ENCODE measurements at places on chromosomes 4 and X. TPM values are rescaled to one million over a fixed set of nuclear protein-coding genes. Genes with fewer than 3 reads are reported as not detected.

The AVPR2 gene
- total RNA-seq, result not detected

The SLC9B1 gene
- 0.50 TPM for total RNA-seq

The GPC3 gene
- 1,133 TPM for total RNA-seq

The GDPD2 gene
- not detected for total RNA-seq

The ZNF718 gene
- 6.5 TPM for total RNA-seq

DNA sequence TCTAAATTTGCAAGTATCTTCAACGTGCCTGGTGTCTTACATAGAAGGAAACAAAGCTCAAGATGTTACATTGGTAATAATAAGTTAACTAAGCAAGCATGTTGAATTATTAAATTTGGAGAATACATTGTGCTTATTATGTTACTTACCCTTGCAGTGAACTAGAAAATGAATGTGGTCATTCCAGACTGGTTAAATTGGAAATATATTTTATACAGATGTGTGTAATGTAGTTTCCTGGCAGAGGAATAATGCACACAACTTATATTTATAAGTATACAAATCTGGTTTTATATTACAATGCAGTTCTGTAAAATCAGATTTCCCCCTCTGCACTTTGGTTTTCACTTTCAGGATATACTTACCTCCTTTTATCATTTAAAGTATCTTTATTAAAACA, 159.9 kb upstream of the SLIT2 start:
- no peak overlapping the region for H3K4me3 ChIP-seq
- DNase-seq, result no peak
- H3K4me1 ChIP-seq, result no peaks in the 10 kb centered on the region
- no peaks in the 10 kb centered on the region for H3K36me3 ChIP-seq
- H3K27ac ChIP-seq, result no peak overlapping the region
- no peaks in the 10 kb centered on the region for H3K27me3 ChIP-seq

- no peaks in the 10 kb centered on the region for H3K4me1 ChIP-seq
- peak overlapping the region; percentile 14 for H3K27ac ChIP-seq
- H3K4me3 ChIP-seq, result no peak overlapping the region
- no peaks in the 10 kb centered on the region for H3K36me3 ChIP-seq
- H3K27me3 ChIP-seq, result no peaks in the 10 kb centered on the region
- no peak for DNase-seq
Observed at GRCh38 chr4:721261-722168, 15.9 kb downstream of the PCGF3 start.

GRCh38 chr4:79292008-79292407, 33.9 kb downstream of the NAA11 start:
- H3K4me3 ChIP-seq, result no peak overlapping the region
- no peaks in the 10 kb centered on the region for H3K4me1 ChIP-seq
- no peak for DNase-seq
- H3K27me3 ChIP-seq, result no peaks in the 10 kb centered on the region
- H3K27ac ChIP-seq, result no peak overlapping the region
- H3K36me3 ChIP-seq, result no peaks in the 10 kb centered on the region

- no peak overlapping the region for H3K4me3 ChIP-seq
- H3K27ac ChIP-seq, result no peak overlapping the region
- H3K4me1 ChIP-seq, result no peaks in the 10 kb centered on the region
Observed at GRCh38 chr4:136873555-136873954, 658.7 kb downstream of the PCDH18 start.

DNA sequence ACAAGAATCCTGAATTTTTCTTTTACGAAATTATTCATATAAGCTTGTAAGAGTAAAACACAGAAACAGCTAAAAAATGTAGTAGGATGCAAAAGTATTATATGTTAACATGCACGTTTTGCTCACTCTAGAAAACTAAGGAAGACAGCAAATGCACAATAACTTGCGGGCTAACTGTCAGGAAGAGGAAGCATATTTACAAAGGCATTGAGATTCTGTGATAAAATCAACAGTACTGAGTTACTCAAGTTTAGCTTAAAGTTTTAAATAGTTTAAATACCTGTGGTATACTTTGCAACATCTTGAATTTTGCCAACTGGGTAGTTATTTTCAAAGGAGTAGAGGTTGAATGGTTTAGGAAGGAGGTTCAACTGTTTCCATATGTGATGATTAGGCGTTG, 37.0 kb downstream of the SH2D1A start:
- no peak overlapping the region for H3K27ac ChIP-seq
- no peaks in the 10 kb centered on the region for H3K27me3 ChIP-seq
- H3K4me1 ChIP-seq, result no peaks in the 10 kb centered on the region
- H3K4me3 ChIP-seq, result no peak overlapping the region

GRCh38 chr4:113823291-113823659, 61.7 kb upstream of the CAMK2D start:
- no peak for DNase-seq
- H3K4me1 ChIP-seq, result no peaks in the 10 kb centered on the region
- H3K4me3 ChIP-seq, result no peak overlapping the region
- H3K27me3 ChIP-seq, result peaks cover 3% of the 10 kb centered on the region
- no peaks in the 10 kb centered on the region for H3K36me3 ChIP-seq

DNA sequence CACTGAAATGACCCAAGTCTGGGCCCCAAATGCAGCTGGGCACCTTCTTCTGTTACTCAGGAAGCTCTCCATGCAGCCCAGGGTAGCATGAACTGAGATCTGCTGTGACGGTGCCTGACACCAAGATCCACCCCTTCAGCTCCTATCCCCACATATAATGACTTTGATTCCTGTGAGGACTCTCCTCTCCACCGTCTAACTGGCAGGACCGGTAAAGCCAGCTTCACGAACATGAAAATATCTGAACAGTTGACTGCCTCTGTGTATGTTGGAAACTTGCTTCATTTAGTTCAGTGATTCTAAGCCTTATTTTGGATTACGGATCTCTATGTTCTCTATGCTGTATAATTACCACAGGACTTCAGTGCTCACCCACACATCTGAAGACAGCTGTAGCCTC, 115.5 kb upstream of the TMEM150C start:
- H3K4me1 ChIP-seq, result no peaks in the 10 kb centered on the region
- no peaks in the 10 kb centered on the region for H3K27me3 ChIP-seq
- DNase-seq, result no peak
- H3K4me3 ChIP-seq, result no peak overlapping the region
- no peaks in the 10 kb centered on the region for H3K36me3 ChIP-seq

DNA sequence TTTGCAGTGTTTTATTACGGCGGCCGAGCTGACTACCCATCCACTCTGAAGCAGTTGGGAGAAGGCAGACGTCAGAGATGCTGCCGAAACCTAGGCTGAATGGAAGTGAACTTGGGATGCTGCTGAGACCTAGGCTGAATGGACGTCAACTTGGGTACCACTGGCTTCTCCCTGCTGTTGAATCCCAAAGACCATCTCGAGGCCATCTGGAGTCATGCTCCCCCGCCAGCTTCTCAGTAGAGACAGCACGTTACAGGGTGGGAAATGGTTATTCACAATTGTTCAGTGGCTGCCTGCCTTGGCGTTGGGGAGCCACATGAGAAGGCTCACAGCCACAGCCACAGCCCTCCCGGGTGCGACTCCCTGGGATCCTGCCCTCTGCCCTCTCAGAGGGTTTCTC, 40.9 kb downstream of the P2RY8 start:
- H3K4me1 ChIP-seq, result no peaks in the 10 kb centered on the region
- no peak overlapping the region for H3K27ac ChIP-seq
- no peaks in the 10 kb centered on the region for H3K27me3 ChIP-seq
- DNase-seq, result no peak
- H3K36me3 ChIP-seq, result no peaks in the 10 kb centered on the region
- no peak overlapping the region for H3K4me3 ChIP-seq

GRCh38 chrX:138191998-138192397, 519.5 kb downstream of the FGF13 start:
- no peak overlapping the region for H3K4me3 ChIP-seq
- no peaks in the 10 kb centered on the region for H3K4me1 ChIP-seq
- H3K36me3 ChIP-seq, result no peaks in the 10 kb centered on the region

DNA sequence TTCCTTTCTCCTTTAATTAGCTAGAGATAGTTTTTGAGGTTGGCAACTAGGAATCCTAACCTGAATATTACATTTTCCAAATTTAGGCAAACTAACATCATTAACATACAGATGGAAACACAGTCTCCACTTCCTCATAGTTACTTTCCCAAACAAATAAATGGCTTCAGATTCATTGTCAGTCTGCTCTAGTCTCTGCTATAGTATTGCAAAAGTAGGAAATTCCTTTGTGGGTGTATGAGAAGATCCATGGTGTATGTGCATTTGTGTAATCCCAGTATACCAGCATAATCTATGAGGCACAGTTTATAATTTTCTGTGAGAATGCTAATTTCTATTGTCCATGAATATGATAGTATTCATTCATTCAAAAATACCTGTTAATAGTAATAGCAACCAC, 3.0 kb upstream of the NDP start:
- H3K36me3 ChIP-seq, result no peaks in the 10 kb centered on the region
- no peak overlapping the region for H3K4me3 ChIP-seq
- peaks cover 6% of the 10 kb centered on the region for H3K4me1 ChIP-seq
- no peak for DNase-seq
- no peak overlapping the region for H3K27ac ChIP-seq

GRCh38 chrX:53483416-53483815, 49.2 kb upstream of the HSD17B10 start:
- H3K4me1 ChIP-seq, result no peaks in the 10 kb centered on the region
- no peak overlapping the region for H3K27ac ChIP-seq
- H3K4me3 ChIP-seq, result no peak overlapping the region
- no peaks in the 10 kb centered on the region for H3K36me3 ChIP-seq

DNA sequence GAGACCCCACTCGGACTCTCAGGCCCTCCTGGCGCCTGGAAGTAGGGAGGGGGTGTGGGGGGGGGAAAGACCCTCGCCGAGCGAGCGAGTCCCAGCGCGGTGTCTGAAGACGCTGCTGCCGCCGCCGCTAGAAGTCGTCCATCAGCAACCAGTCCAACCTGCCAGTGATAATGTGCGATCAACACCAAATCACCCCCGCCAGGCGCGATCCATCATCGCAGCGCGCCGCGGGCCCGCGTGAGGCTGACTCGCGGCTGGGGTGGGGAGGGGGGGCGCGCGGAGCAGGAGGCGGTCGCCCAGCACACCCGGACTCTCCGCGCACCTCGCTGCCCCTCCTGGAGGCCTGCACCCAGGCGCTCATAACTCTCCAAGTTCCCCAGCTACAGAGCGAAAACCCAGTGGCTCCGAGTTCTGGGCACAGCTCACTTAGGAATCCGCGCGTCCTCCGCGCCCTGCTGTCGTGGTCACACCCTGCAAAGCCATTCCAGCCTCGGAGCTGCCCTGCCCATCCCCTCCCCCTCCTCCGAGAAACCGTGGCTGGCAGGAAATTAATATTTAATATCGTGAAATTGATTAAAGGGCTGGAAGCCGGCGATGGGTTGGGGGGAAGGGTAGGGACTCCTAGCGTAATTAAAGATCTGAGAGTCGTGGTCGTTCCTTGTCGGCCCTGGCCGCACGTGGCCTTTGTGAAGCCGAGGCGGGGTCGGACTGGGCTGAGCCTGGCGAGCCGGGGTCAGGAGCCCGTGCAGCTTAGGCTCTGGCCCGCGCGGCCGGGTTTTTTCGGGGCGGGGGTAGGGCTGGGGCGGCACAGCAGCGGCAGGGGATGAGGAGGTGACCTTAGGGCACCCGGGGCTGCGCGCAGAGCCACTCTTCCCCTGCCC, 58.1 kb upstream of the BCOR start:
- peaks cover 56% of the 10 kb centered on the region for H3K4me1 ChIP-seq
- peak overlapping the region; percentile 58 for H3K4me3 ChIP-seq
- H3K27me3 ChIP-seq, result no peaks in the 10 kb centered on the region
- H3K36me3 ChIP-seq, result no peaks in the 10 kb centered on the region
- H3K27ac ChIP-seq, result peak overlapping the region; percentile 72

GRCh38 chr4:74335341-74336021, 27.2 kb downstream of the EPGN start:
- no peak overlapping the region for H3K27ac ChIP-seq
- H3K4me3 ChIP-seq, result no peak overlapping the region
- no peaks in the 10 kb centered on the region for H3K27me3 ChIP-seq

DNA sequence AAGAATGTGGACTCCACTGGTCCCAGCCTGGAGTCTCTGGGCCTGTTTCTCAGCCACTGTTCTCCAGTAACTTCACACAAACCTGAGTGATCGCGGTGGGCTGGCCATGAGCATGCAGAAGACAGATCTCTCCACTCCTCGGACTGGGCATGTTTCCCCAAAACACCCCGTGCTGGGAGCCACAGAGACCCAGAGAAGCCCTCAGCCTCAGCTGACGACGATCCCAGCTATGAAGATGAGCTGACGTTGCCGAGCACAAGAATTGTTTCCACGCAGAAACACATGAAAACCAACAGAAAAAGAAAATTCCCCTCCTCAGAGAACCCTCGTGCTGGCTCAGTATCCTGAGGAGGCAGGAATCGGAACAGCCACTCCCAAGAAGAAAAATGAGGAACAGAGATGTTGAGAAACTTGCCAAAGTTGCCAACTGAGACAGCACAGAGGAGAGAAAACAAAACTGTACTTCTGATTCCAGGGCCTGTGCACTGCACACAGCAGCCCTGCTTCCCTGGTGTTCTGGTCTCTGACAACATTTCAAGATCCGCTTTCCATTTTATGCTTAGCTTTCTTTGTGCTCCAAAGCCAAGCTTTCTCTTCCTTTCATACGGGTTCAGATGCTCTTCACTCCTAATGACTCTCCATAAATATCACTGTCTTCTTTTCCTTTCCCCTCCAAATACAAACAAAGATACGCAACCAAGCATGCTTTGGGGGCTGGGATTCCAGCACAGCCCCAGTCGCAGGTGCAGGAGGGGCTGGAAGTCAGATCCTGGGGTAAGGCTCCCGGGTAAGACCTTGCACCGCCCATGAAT, 81.4 kb downstream of the IRF2 start:
- H3K4me1 ChIP-seq, result no peaks in the 10 kb centered on the region
- H3K27ac ChIP-seq, result peak overlapping the region; percentile 45
- peaks cover 55% of the 10 kb centered on the region for H3K36me3 ChIP-seq
- DNase-seq, result no peak
- no peak overlapping the region for H3K4me3 ChIP-seq

DNA sequence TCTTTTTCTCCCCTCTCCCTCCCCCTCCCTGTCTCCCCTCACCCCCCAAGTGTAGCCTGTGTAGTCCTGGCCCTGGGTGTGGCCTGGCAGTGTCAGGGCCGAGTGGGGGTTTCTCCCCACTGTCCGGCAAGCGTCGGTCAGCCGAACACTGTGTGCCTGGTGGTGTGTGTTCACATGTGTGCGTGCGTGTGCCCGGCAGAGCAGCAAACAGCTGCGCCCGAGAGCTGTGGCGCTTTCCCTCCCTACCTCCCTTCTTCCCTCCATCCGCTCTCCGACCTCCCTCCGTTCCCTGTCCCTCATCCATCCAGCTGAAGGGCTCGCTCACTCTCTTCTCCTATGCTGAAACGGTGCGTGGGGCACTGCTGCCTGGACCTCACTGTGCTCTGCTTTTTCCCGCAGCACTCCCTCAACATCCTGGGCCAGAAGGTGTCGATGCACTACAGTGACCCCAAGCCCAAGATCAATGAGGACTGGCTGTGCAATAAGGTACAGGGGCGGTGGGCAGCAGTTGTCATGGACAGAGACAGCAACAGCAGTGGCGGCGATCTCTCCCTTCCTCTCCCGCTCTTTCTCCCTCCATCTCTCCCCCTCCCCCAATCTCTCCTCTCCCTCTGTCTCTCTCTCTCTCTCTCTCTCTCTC, 17.4 kb upstream of the UBA1 start:
- no peaks in the 10 kb centered on the region for H3K27me3 ChIP-seq
- no peak overlapping the region for H3K4me3 ChIP-seq
- H3K36me3 ChIP-seq, result peaks cover 13% of the 10 kb centered on the region

- H3K4me3 ChIP-seq, result no peak overlapping the region
- no peaks in the 10 kb centered on the region for H3K36me3 ChIP-seq
- no peaks in the 10 kb centered on the region for H3K4me1 ChIP-seq
- no peak overlapping the region for H3K27ac ChIP-seq
- no peak for DNase-seq
- peaks cover 2% of the 10 kb centered on the region for H3K27me3 ChIP-seq
Observed at GRCh38 chr4:114674080-114674479, 75.5 kb downstream of the UGT8 start.

- no peak within 1 kb of the TSS for H3K4me3 ChIP-seq
- H3K27ac ChIP-seq, result peak within 1 kb of the TSS; percentile 65
- peaks cover 8% of the 10 kb centered on the region for H3K27me3 ChIP-seq
- DNase-seq, result no peak
- no peaks in the 10 kb centered on the region for H3K36me3 ChIP-seq
- peaks cover 12% of the 10 kb centered on the region for H3K4me1 ChIP-seq
Observed at GRCh38 chr4:173529477-173530325, at the start of gene HAND2. HAND2 (minus strand) TSS chr4:173530229; CDS start chr4:173529289, 940 bp downstream.
